CD4-positive, alpha-beta memory T cell (primary cell): ENCODE measurements at places on chromosomes 7 and 10.
A peak's percentile ranks its signal among the peaks of the same experiment; 100 is the strongest.

DNA sequence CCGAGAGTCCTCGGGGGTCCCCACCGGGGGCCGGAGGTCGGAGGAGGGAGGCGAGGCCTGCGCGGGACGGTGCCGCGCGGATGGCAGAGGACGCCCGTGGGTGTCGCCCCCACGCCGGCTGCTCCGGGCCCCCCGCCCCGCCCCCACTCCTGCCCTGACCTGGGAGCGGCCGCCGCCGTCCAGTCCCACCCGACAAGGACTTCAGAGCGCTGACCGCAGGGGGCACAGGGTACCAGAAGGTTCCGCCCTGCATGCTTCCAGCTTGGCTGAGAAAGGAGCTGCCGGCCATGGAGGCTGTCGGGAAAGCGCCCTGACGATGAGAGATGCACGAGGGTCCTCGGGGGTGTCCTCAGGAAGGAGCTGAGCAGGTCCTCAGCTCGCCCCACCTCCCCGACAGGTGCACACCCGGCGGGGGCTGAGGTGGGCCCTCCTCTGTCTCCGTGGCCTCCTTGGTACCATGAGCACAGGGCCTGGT is 57.0 kb upstream of the DNAJB6 start:
- DNase-seq, result no peak

DNA sequence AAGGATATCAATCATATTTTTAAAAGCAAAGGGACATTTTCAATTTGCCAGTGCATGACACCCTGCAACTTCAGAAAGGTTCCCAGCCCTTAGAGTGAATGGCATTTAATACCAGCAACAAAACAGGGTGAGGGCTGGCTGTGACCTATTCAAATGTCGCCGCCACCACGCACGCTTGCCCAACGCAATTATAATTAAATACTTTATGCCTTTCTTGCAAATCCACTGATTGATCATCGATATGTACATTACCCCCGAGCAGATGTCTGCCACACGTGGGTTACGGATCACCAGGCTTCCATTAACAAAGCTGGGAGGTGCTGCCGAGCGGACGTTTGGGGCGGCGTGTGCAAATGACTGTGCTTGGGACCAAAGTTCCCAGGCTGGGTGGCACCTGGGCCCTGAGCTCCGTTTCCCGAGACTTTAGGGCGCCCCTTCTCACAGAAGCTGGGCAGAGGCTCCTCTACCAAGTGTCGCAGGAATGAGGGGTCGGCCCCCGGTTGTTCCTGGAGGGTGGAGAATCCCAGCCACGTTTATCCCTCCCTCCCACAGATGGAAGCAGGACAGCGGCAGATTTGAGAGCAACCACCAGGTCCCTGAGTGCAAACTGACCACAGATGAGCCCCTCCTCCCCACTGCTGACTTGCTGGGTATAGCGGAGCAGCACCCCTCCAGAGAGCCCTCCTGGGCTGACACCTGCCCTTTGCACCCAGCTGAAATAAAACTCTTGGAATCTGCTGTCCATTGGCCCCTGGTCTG is 3.9 kb downstream of the FOXL3 start:
- no peak for DNase-seq

GRCh38 chr7:50368366-50368765 is 63.9 kb downstream of the IKZF1 start:
- no peak for DNase-seq

DNA sequence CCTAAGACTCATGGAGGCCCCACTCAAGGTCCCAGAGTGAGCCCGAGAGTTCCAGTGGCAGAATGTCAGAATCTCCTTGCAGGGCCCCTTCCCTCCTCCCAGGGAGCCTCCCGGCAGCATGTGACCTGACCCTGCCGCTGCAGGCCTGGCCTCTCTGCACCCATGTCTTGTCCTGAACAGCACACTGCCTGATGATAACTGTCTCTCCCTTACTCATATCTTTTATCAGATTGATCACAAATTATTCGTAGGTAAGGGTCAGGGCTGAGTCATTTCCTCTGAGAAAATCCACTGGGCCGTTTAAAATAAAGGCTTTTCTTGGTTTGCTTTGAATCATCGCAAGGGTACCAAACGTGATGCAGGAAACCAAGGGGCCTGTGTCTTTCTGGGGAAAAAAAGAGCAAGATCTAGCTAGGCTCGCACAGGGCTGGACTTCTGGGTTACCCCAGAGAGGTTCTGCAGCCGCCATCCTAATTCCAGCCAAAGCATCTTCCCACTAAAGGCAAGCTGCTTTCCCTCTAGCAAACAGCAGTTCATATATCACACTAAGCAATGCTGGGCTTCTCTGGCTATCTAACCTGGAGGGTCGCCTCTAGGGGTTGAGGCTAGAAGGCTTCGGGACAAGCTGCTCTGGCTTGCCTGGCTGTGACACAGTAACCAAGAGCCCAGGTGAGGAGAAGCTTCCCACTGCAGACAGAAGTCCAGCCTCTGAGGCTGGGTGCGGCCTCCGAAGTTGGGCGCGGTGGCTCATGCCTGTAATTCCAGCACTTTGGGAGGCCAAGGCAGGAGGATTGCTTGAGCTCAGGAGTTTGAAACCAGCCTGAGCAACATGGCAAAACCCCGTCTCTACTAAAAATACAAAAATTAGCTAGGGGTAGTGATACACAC is 104.9 kb downstream of the SPDYE5 start:
- DNase-seq, result no peak

DNA sequence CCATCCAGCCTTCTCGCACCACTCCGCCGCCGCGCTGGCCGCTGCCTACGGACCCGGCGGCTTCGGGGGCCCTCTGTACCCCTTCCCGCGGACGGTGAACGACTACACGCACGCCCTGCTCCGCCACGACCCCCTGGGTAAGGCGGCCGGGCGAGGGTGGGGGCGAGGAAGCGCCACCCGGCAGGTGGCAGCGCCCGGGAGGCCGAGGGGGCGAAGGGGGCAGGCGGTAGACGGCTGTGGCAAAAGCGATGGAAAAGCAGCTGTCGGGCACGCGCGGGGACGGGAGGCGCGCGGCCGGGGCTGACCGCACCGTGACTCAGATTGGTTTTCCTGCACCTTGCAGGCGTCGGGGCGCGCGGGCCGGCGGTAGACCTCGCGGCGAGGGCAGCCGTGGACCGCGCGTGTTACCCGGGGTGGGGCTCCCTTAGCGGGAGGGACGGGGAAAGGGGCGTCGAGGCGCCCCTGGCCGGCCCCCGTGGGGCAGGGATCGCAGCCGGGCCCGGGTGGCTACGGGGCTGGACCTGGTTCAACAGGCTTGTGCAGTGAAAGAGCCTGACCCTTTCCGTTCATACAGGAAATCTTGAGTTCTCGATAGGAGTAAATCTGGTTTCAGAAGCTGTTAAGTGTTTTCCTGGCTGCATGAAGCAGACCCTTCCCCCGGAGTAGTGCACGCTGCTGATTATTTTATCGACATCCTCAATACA is 608 bp downstream of the HHEX start:
- DNase-seq, result peak; percentile 51

- no peak for DNase-seq
Observed at GRCh38 chr7:140342727-140343514, 55.4 kb downstream of the SLC37A3 start.

- no peak for DNase-seq
Observed at GRCh38 chr7:158161194-158161593, 426.4 kb downstream of the PTPRN2 start.

DNA sequence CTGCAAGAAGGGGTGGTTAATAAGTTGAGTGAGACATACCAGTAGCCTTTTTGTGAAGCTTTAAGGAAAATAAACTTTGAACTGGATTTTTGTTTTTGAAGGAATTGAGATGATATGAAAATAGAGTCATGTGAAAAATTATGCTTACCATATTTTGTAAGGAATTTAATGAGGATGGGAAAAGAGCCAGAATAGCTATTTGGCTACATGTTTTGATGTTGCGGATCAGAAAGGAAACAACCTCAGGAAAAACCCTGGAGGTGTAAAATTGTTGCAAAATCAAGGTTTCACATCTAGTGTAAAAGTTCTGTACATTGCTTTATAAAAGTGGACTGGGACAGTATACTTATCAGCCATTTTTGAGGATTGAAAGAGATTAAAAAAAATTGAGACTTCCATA is 15.0 kb downstream of the TBC1D12 start:
- DNase-seq, result no peak

GRCh38 chr10:125340903-125341302 is 180.5 kb upstream of the CTBP2 start:
- DNase-seq, result no peak

DNA sequence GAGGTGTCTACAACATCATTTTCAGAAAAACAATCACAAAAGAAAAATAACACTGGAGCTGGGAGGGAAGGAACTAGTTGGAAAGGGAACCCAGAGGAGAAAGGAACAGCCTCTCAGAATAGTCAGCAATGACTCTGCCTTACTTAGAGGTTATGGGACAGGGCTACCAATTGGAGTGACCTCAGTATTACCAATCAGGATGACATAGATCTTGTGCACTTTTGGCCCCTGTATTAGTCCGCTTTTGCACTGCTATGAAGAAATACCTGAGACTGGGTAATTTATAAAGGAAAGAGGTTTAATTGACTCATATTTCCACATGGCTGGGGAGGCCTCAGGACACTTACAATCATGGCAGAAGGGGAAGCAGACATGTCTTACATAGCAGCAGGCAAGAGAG is 99.7 kb upstream of the SDK1 start:
- no peak for DNase-seq

DNA sequence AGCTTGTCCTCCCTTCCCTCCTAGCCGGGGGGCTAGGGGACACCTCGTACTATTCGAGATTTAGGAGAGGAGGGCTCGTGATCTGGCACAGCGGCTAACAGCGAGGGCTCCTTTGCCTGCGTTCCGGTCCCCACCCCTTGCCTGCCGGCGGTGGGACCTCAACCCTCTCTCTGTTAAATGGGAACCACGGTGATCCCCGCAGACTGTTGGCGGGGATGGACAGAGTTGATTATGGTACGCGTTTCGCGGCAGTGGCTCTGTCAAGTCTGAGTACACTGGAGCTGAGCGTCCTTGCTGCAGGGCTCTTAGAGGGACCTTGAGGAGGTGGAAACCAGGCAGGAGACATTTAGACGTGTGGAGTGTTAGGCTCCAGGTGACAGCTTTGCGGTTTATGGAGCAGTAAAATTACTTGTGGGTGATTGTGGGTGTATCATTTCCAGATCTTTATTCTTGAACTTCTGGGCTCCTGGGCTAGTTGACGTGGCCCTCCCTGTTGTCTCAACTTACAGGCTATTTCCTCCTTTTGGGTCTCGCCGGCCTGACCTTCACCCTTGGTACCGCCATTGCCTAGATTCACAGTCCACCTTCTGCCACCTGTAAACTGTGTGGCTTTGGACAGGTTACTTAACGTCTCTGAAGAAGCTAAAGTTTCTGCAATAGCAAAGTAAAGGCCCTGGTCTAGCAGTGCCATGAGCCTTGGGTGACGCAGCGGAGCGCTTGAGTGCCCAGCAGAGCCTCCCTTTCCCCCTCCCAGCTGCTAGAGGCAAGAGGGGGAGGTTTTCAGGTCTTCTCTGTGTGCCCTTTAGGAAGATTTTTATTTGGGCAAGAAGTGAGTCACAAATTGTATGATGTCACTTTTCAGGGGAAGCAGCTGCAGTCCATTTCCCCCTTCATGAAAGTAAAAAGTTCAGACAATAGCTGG is 739 bp downstream of the CASP7 start:
- DNase-seq, result peak; percentile 13

GRCh38 chr7:127667017-127667670 is 15.2 kb downstream of the SND1 start:
- DNase-seq, result no peak

DNA sequence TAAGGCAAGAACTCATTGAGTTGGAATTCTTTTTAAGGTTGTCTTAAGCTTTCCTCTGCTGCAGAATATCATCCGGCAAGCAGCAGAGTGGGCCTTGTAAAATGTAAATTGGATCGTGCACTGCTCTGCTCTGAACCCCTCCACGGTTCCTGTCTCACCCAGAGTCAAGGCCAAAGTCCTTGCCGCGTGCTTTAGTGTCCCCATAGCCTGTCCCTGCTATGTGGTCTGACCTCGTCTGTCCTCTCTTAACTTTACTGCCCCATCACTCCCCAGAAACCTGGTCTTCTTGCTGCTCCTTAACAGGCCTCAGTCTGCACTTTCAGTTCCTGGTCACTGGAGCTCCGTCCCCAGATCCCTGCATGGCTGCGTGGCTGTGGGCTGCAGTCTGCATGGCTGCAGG is 121.6 kb upstream of the SDK1 start:
- DNase-seq, result no peak

DNA sequence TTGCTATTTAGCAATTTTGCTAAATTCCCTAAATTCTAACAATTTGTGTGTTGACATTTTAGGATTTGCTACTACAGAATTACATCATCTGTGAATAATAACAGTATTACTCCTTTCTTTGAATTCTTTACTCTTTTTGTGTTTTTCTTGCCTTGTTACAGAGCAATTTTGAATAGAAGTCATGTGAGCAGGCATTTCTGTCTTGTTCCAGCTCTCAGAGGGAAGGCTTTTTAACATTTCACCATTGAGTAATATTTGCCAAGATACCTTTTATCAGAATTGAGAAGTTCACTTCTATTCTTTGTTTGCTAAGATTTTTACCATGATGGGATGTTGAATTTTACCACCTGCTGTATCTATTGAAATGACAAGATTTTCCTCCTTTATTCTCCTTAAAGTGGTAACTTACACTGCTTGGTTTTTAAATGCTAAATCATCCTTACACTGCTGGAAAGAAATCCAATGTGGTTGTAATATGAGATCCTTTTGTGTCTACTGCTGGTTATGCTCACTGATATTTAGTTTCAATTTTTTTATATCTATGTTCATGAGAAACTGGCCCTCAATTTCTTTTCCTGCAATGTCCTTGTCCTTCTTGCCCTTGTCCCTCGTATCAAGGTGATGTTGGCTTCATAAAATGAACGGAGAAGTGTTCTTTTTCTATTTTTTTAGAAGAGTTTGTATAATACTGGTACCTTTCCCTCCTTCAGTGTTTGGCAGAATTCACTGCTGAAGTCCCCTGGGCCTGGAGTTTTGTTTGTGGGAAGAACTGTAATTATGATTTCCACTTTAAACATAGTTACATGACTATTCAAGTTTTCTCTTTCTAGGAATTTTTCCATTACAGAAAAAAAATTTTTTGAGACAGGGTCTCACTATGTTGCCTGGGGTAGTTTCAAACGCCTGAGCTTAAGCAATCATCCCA is 50.3 kb upstream of the ATP6V0A4 start:
- DNase-seq, result no peak

GRCh38 chr10:76829724-76830123 is 807.9 kb downstream of the KCNMA1 start:
- no peak for DNase-seq

GRCh38 chr7:29494350-29494749 is 69.3 kb upstream of the PRR15 start:
- DNase-seq, result no peak

DNA sequence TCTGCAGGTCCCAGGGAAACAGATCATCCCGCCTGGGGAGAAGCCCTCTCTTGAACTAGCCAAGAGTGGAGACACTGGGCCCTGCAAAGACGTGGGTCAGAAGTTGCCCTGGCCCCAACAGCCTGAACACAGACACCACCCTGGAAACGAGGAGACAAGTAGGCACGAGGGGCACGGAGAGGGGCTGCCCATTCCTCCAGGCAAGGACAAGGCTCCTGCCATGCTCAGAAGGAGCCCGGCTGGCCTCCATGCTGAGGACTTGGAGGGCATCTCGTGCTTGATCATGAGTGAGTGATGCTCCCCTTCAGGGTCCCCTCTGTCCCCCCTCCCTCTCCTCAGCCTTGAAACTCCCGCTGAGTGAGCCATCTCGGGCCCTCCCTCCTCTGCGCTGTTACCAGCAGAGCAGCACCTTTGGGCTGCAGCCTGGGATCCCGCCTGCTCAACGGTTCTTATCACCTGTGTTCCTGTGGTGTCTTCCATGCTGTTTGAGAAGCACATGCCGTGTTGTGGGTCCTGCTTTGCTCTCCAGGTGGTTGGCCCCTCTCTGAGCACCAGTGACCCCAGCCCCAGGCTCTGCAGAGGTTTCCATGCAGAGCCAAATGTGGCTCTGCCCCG is 544.3 kb downstream of the TCERG1L start:
- DNase-seq, result no peak
